ENCODE measurements at places on chromosomes 5 and 9. TPM values are rescaled to one million over a fixed set of nuclear protein-coding genes. Genes with fewer than 3 reads are reported as not detected.

DNA sequence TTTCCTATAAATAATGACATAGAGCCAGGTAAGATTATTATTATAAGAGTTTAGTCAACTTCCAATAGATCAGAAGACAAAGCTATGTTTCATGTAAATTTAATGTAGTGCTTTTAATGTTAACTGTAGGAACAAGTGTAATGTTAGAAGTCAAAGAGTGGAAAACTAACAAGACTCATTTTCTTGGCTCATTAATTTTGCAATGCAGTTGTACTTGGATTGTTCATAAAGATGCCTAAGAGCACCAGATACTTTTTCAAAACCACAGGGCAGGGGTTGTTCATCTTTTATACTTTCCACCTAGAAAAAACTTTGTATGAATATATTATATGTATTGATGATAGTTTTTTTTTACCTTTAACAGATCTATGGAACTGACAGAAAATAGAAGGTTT is 1705.3 kb upstream of the CDH9 start:
- DNase-seq, result no peak

DNA sequence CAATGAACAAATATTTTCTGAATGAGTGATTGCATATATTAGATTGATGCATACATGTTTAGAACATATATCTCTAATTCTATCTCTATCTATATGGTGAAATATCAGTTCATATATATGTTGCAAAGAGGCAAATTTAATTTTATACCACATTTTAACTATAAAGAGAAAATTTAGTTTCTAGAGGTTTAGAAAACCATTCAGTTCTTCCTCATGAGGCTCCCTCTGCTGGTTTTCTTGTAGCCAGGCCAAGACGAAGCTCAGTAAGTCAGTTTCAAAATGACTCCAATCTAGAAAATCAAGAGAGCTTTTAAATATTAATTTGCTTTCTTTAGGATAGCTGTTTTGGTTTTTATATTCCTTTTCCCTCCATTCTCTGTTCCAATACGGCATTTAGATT is 312.1 kb downstream of the TMEM232 start:
- no peak for DNase-seq

DNA sequence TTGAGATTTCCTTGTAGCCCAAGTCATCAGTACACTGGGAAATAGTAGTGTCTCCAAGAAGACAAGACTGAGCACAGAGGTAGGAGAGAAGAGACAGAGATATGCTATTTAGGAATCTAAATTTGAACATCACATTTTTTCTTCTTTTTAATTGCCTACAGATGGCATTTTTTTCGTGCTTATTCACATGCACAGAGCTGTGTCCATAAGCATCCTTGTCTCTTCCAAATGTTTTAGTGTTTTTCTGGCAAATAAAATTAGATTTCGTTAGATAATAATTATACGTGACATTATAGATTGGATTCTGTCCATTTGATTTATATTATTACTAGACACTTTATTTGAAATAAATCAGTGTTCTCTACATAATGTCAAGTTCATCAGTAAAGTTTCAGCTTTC is 80.9 kb downstream of the PRR16 start:
- no peak for DNase-seq

DNA sequence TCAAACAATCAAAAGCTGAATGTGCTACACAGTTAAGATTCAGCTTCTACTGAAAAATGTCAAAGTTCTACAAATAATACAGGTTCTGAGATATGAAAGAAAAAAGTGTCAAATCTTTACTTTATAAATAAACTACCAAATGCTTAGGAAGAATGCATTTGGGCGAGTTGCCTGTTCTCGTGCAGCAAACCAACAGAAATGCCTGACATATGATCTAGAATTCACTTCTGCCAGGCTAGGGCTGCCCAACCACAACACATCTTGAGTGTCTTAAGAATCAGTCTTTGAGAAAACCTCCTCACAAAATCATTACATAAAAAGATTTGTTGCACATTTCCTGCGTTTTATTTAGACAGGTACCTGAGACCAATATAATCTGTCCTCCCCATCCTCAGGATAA is 42.2 kb downstream of the ANKH start:
- no peak for DNase-seq

Gene DIAPH1
- 23.3 TPM for total RNA-seq

Gene PHF24
- total RNA-seq, result 0.49 TPM

Gene CLIC3
- total RNA-seq, result 12.7 TPM

Measured in skin of body (tissue), 3 donors.